MCF 10A (cell line): ENCODE measurements at places on chromosomes 3 and 15. TPM values are rescaled to one million over a fixed set of nuclear protein-coding genes. Genes with fewer than 3 reads are reported as not detected.

DNA sequence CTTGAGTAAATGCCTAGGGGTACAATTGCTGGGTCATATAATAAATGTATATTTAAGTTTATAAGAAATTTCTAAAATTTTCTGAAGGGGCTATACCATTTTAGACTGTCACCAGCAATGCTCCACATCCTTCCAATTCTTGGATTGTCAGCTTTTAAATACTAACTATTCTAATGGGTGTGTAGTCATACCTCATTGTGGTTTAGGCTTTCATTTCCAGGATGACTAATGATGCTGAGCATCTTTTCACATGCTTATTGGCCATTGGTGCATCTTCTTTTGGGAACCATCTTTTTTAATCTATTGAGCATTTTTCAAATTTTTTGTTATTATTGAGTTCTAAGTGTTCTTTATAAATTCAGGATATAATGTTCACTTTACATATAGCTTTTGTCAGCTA lies 52.5 kb upstream of the CORO2B start:
- H3K4me1 ChIP-seq = no peaks in the 10 kb centered on the region
- no peak overlapping the region for H3K4me3 ChIP-seq
- H3K27ac ChIP-seq = no peak overlapping the region
- H3K27me3 ChIP-seq = peaks cover 21% of the 10 kb centered on the region

DNA sequence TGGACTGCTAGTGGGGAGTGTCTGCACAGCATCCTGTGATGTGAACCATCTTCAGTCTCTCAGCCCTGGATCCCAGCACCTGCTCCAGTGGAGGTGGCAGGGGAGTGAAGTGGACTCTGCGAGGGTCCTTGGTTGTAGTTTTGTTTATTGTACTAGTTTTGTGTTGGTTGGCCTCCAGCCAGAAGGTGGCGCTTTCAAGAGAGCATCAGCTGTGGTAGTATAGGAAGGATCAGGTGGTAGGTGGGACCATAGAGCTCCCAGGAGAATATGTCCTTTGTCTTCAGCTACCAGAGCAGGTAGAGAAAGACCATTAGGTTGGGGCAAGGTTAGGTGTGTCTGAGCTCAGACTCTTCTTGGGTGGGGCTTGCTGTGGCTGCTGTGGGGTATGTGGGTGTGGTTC lies 20.9 kb downstream of the NEK11 start:
- no peak for DNase-seq
- no peaks in the 10 kb centered on the region for H3K36me3 ChIP-seq
- no peaks in the 10 kb centered on the region for H3K4me1 ChIP-seq
- no peak overlapping the region for H3K4me3 ChIP-seq
- no peaks in the 10 kb centered on the region for H3K27me3 ChIP-seq
- no peak overlapping the region for H3K27ac ChIP-seq

- no peak for DNase-seq
- no peak overlapping the region for H3K4me3 ChIP-seq
- no peak overlapping the region for H3K27ac ChIP-seq
- H3K27me3 ChIP-seq = no peaks in the 10 kb centered on the region
- no peaks in the 10 kb centered on the region for H3K36me3 ChIP-seq
- H3K4me1 ChIP-seq = no peaks in the 10 kb centered on the region
Measured at GRCh38 chr3:115281697-115282675, 134.9 kb upstream of the ZBTB20 start.

GRCh38 chr3:30505866-30506520 lies 100.4 kb upstream of the TGFBR2 start:
- H3K36me3 ChIP-seq = no peaks in the 10 kb centered on the region
- H3K4me1 ChIP-seq = peaks cover 23% of the 10 kb centered on the region
- H3K4me3 ChIP-seq = no peak overlapping the region
- no peak for DNase-seq
- peak overlapping the region; percentile 16 for H3K27ac ChIP-seq
- H3K27me3 ChIP-seq = no peaks in the 10 kb centered on the region

GRCh38 chr3:43017004-43017403 lies 37.9 kb downstream of the GASK1A start:
- H3K36me3 ChIP-seq = no peaks in the 10 kb centered on the region
- no peak overlapping the region for H3K27ac ChIP-seq
- H3K27me3 ChIP-seq = no peaks in the 10 kb centered on the region

DNA sequence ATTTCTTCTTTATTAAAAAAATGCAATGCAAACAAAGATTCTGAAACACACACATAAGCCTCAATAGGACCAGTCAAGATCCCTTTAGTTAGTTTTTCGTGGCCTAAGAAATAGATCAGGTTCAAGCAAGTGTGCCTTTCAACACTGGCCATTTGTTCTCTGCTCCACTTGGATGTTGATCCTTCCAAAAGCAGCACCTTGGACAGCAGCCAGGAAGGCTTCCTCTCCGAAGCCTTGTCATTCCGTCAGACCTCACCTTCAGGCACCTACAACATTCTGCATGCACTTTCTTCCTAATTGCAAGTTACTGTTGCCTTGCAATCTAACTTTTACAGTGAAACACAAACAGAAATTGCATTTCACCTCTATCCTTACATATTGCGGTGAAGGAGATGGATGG lies 155.9 kb upstream of the FEZF2 start:
- DNase-seq = peak; percentile 71
- peaks cover 9% of the 10 kb centered on the region for H3K4me1 ChIP-seq
- H3K27ac ChIP-seq = no peak overlapping the region
- peaks cover 88% of the 10 kb centered on the region for H3K27me3 ChIP-seq
- H3K36me3 ChIP-seq = no peaks in the 10 kb centered on the region
- H3K4me3 ChIP-seq = no peak overlapping the region

GRCh38 chr3:114370537-114371174 lies 76.8 kb downstream of the TIGIT start:
- H3K4me3 ChIP-seq = no peak overlapping the region
- no peak for DNase-seq

GRCh38 chr15:76071806-76072205 lies 12.0 kb downstream of the TMEM266 start:
- no peak for DNase-seq
- H3K4me1 ChIP-seq = no peaks in the 10 kb centered on the region
- H3K36me3 ChIP-seq = no peaks in the 10 kb centered on the region
- H3K27ac ChIP-seq = no peak overlapping the region
- H3K4me3 ChIP-seq = no peak overlapping the region

DNA sequence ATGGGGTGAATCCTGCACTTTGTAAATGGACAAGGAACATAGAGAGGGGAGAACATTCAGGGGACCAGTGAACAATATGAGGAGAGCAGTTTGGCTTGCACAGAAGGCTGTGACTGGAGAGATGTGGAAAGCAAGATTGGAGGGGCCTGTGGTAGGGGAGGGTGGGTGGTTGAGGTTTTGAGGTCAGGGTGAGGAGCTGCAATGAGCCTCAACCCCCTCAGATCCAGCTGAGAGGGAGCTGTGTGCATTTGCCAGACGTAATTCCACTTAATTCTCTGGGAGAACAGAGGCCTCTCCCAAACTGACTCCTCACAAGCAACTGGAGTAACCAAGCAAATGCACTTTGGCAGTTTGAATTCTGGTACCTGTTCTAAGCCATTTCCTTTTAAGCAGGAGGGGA lies 253.1 kb upstream of the TRIM42 start:
- H3K27me3 ChIP-seq = no peaks in the 10 kb centered on the region
- no peak overlapping the region for H3K4me3 ChIP-seq
- no peaks in the 10 kb centered on the region for H3K36me3 ChIP-seq
- peak overlapping the region; percentile 92 for H3K27ac ChIP-seq
- peaks cover 30% of the 10 kb centered on the region for H3K4me1 ChIP-seq
- DNase-seq = no peak

DNA sequence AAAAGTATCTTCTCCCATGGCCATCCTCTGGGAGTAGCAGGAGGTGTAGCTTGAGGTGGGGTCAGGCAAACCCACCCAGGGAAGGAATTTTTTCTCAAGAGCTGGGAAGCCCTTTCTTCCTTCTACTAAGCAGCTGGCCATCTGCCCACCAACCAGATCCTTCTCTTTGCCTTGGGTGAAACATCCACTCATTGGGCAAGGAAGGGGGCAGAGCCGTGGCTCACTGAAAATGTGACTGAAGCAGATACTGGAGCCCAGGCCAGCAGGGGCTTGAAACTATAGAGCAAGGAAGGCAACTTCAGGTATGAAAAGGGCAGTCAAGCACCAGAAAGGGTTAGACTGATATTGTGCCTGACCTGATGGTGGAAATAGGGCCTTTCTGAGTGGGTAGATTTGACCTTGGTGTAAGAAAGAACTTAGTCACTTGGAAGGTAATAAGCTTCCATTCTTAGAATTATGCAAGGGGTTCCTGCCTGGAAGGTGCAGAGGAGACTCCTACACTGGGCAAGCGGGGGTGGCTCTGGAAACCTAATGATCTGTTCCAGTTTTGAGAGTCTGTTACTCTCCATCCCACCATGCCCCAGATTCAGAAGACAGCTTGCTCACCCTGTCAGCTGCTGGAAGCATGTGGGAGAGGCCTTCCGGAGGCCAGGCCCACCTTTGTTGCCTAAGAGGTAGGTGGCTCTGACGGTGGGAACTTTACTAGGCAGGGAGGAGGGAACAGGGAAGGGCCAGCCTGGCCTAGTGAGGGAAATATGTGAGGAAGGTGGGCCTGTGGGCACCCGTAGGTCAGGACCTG lies 22.0 kb upstream of the PLA2G4E start:
- H3K36me3 ChIP-seq = no peaks in the 10 kb centered on the region
- no peaks in the 10 kb centered on the region for H3K27me3 ChIP-seq
- no peaks in the 10 kb centered on the region for H3K4me1 ChIP-seq
- no peak overlapping the region for H3K27ac ChIP-seq
- H3K4me3 ChIP-seq = no peak overlapping the region

- H3K4me3 ChIP-seq = no peak overlapping the region
- no peaks in the 10 kb centered on the region for H3K36me3 ChIP-seq
- H3K27ac ChIP-seq = no peak overlapping the region
- H3K4me1 ChIP-seq = peaks cover 45% of the 10 kb centered on the region
- DNase-seq = no peak
- no peaks in the 10 kb centered on the region for H3K27me3 ChIP-seq
Measured at GRCh38 chr15:40051616-40052415, 12.8 kb upstream of the SRP14 start.

DNA sequence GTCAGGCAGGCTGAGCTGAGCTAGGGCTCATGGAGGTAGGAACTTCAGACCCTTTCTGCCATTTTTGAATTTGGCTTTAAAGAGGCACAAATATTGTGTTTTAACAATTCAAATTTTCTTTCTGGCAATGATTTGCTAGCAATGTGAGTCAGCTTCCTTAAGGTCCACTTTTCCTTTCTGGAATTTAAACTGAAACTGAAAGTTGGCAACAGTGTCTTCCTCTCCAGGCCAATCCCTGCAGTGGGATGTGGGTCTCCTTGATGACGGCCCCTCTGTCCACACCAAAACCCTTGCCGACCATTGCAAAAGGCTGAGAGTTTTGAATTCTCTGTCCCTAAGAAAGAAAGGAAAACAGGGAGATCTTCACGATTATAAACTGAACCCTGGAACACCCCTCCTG lies 27.1 kb downstream of the RPSA start:
- no peak overlapping the region for H3K4me3 ChIP-seq
- H3K27me3 ChIP-seq = no peaks in the 10 kb centered on the region
- no peak for DNase-seq
- peak overlapping the region; percentile 69 for H3K27ac ChIP-seq
- H3K4me1 ChIP-seq = peaks cover 17% of the 10 kb centered on the region
- no peaks in the 10 kb centered on the region for H3K36me3 ChIP-seq

- DNase-seq = peak; percentile 57
- H3K27ac ChIP-seq = peak overlapping the region; percentile 0
- no peaks in the 10 kb centered on the region for H3K27me3 ChIP-seq
- peaks cover 9% of the 10 kb centered on the region for H3K4me1 ChIP-seq
- peak overlapping the region; percentile 33 for H3K4me3 ChIP-seq
- no peaks in the 10 kb centered on the region for H3K36me3 ChIP-seq
Measured at GRCh38 chr3:155676252-155676981, 68.5 kb downstream of the PLCH1 start.

- no peaks in the 10 kb centered on the region for H3K27me3 ChIP-seq
- H3K27ac ChIP-seq = no peak overlapping the region
Measured at GRCh38 chr3:115651599-115651998, 28.3 kb downstream of the GAP43 start.

- H3K36me3 ChIP-seq = no peaks in the 10 kb centered on the region
- no peaks in the 10 kb centered on the region for H3K27me3 ChIP-seq
- H3K4me1 ChIP-seq = no peaks in the 10 kb centered on the region
- no peak for DNase-seq
- no peak overlapping the region for H3K27ac ChIP-seq
- H3K4me3 ChIP-seq = no peak overlapping the region
Measured at GRCh38 chr3:115960799-115961198, 337.5 kb downstream of the GAP43 start.

DNA sequence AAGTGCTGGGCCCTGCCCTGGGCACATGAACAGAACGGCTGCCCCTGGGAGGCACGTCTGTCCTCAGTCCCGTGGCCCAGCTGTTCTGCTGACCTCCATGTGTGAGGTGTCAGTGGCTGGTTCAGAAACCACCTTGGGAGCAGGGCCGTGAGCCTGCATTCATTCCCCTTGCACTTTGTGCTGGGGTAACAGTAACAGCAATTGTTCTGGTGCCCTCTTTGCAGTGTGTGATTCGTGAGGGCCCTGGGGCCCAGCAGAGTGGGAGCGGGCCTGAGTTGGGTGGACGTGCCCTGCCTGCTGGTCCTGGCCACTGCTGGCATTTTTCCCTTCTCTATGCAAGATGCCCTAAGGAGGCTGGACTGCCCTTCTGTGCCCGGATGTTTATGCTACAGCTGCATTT lies 50.4 kb upstream of the MYZAP start:
- H3K4me1 ChIP-seq = no peaks in the 10 kb centered on the region
- no peak overlapping the region for H3K27ac ChIP-seq
- H3K36me3 ChIP-seq = no peaks in the 10 kb centered on the region
- H3K4me3 ChIP-seq = no peak overlapping the region
- DNase-seq = no peak
- peaks cover 17% of the 10 kb centered on the region for H3K27me3 ChIP-seq

- peaks cover 59% of the 10 kb centered on the region for H3K36me3 ChIP-seq
- no peak overlapping the region for H3K27ac ChIP-seq
- peak; percentile 58 for DNase-seq
- H3K27me3 ChIP-seq = no peaks in the 10 kb centered on the region
Measured at GRCh38 chr15:49145651-49146609, 9.5 kb downstream of the COPS2 start.

GRCh38 chr3:182608832-182609231 lies 184.5 kb upstream of the ATP11B start:
- no peak overlapping the region for H3K4me3 ChIP-seq
- H3K4me1 ChIP-seq = peaks cover 16% of the 10 kb centered on the region
- no peaks in the 10 kb centered on the region for H3K27me3 ChIP-seq
- H3K36me3 ChIP-seq = no peaks in the 10 kb centered on the region
- no peak for DNase-seq
- no peak overlapping the region for H3K27ac ChIP-seq

The MGLL gene
- 12.6 and 25.3 TPM in 2 replicates for total RNA-seq

The DMXL2 gene
- total RNA-seq = 13.6 and 21.6 TPM in 2 replicates

The IGSF10 gene
- total RNA-seq = not detected in 2 replicates

The REC114 gene
- not detected in 2 replicates for total RNA-seq

The PODXL2 gene
- 10.1 and 10.4 TPM in 2 replicates for total RNA-seq

The BBX gene
- 73.2 and 77.2 TPM in 2 replicates for total RNA-seq

The P2RY14 gene
- not detected in 2 replicates for total RNA-seq

The GPR160 gene
- 1.8 and 2.6 TPM in 2 replicates for total RNA-seq

The ZNF385D gene
- total RNA-seq = 1.5 and 1.8 TPM in 2 replicates

The CASR gene
- not detected in 2 replicates for total RNA-seq

The SOX14 gene
- total RNA-seq = not detected in 2 replicates

The NMB gene
- total RNA-seq = 5.1 and 7.1 TPM in 2 replicates

The SLC22A13 gene
- 1.7 and 1.9 TPM in 2 replicates for total RNA-seq

The AP4E1 gene
- 25.5 and 28.2 TPM in 2 replicates for total RNA-seq

The IQCB1 gene
- total RNA-seq = 33.5 and 34.6 TPM in 2 replicates

The CD200 gene
- 0.44 TPM in 1 of 2 replicates, not detected in the other for total RNA-seq

The ISLR gene
- total RNA-seq = not detected in 2 replicates

The HIGD1A gene
- total RNA-seq = 140 and 161 TPM in 2 replicates
